Mucosa of gallbladder (tissue), 1 donor: ENCODE measurements at places on chromosomes 11 and 22. TPM values are rescaled to one million over a fixed set of nuclear protein-coding genes. Genes with fewer than 3 reads are reported as not detected.
A peak's percentile ranks its signal among the peaks of the same experiment; 100 is the strongest.

Gene SCUBE2
- 22.0 TPM for total RNA-seq

DNA sequence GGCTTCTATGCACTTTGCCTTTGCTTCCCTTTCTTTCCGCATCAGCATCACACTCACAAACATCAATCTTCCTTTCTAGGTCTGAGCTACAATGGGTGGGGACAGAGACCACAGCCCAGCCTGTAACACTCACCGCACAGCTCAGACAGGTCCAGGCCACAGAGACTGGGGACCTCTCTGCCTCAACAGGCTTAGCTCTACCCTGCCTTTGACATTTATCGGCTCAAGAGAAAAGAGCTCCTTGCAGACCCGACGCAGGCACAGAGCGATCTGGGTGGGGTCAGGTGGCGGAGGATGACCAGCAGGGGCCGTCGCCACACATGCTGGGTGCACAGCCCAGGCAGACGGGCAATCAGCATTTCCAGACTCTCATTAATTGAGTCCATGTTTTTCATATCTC is 837.3 kb downstream of the TBC1D22A start:
- no peak for DNase-seq

GRCh38 chr22:36301851-36302250 is 48.9 kb downstream of the APOL1 start:
- no peak for DNase-seq

DNA sequence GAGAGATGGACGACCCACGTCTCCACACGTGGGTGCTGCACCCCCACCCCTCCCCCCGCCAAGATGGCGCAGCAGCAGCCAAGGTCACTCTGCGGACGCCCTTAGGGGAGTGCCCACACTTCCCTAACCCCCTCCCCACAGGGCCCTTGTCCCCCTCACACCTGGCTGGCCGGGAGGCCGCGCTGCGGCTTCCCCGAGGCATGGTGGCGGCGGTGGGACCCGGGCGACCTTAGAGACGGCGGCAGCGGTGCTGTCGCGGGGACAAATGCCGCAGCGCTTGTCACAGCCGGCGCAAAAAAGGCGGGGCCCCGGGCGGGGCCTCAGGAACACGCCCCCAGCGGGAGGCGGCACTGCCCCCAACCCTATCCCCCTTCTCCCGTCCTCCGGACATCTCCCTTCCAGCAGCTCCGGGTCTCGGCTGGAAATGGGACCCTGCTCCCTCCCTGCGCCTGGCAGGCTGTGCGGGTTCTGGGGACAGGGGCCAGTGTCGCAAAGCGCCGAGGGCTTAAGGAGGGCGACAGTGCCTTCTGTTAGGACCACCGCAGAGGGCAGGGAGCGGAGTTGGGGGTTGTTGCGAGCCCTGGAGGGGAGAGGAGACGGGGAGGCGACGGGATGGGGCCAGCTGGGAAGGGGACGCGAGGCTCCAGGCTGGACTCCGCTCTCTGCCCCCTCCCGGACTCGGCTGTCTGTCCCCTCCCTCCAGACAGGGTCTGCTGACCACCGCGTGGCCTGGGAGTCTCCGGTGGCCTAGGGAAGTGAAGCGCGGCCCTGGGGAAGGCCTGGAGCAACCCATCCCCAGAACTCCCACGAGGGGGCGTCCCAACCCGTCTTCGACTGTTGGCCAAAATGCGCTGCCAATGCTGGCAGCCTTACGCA is at the start of gene CHCHD10:
Gene CHCHD10, minus strand, starts transcription at position 300 of the 876 bp plus-strand sequence. Its CDS starts 98 bp downstream, at position 202.
- peak; percentile 83 for DNase-seq

DNA sequence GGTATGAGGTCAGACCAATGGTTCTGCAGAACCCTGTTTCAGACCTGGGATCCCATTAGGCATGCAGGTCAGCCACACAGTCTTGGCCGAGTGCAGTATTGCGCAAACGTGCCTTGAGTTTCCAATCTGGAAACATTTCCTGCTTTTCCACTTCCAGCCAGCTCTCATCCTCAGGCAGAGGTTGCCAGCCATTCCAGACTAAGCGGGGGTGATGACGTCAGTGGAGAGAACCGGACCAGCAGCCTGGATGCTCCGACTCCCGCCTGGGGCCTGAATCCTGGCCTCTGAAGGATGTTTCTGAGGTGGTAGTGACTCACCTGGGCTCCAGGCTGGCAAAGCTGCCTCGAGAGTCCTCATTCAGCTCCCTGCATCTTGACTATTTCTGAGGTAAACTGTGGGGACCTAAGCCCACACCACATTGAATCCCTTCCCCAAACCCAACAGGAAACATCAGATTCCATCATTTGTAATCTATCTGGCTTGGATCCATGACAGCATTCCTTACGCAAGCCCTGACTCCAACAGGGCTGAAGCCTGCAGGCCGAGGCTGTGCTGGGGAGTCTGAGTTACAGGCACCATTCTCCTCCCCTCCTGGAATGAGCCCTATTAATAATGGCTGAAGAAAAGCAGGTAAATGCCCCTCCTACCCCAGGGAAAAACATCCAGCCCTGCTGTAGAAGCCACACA is 83.0 kb downstream of the ABTB2 start:
- DNase-seq = peak; percentile 96
